NCI-H1105 (cell line): ENCODE measurements at places on chromosomes 3 and 15.

DNA sequence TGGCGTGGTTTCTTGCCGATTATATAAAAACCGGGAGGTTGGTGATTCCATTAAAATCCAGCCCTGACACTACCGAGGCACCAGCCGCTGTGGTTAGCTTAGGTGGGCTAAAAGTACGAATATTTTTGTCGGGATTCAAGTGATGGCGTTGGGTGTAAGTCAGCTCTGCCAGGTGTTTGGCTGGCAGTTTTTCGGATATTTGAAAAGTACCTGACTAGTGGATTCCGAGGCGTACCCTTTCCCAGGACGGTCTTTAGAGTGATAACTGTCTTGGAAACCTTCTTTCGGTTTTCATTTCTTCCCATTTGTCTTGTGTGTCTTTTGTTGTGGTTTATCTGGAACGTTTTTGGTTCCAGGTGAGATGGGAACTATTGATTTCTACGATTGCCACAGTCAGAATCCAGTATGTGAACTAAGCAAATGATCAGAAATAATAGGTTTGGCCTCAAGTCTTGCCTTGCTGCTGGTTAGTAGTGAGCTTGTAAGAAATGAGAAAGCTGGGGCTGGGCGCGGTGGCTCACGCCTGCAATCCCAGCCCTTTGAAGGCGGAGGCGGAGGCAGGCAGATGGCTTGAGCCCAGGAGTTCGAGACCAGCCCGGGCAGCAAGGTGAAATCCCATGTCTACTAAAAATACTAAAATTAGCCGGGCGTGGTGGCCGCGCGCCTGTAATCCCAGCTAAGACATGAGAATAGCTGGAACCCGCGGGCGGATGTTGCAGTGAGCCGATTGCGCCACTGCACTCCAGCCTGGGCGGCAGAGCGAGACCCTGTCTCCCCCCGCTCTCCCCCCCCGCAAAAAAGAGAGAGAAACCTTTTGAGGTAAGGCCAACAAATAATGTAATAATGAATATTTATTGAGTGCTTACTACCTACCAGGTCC is 1.4 kb downstream of the FYTTD1 start:
- DNase-seq = no peak

GRCh38 chr3:196055683-196056270 is 26.1 kb downstream of the TFRC start:
- no peak for DNase-seq

DNA sequence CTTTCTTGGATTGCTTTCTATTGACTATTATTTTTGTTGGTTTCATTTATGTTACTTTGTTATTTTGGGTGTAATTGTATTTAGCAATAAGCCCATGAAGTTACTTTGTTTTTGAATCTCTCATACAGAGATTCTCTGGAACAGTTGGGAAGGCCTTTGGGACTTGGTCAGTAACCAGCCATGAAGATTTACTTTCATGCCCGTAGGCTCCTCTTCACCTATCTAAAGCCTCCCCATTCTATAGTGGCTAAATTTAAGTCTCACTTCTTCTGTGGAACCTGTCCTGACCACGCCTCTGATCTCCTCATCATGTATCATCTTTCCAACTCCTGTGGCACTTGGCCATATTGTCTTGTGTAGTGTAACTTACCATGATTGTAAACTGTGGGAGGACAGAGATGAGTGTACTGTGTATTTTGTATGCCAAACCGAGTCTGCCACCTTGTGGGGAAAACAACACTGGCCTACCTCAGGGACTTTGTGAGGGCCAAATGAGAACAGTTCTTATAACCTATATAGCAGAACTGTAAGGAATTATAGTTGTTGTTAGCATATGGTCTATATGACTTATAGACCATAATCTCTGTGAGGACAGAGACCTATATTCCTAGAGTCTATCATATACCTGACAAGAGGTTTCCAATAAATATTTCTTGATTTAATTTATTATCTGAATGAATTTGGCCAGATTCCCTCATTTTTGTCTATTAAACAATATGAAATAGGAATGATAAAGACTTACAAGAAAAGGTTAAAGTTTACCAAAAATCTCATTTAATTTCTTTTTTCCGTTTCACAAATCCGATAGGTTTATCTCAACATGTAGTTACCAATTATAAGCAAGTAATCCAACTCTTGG is 75.0 kb downstream of the STARD9 start:
- DNase-seq = no peak

GRCh38 chr3:42491881-42492507 is 10.4 kb upstream of the VIPR1 start:
- DNase-seq = no peak

GRCh38 chr3:25479727-25480010 is 51.6 kb downstream of the RARB start:
- no peak for DNase-seq

DNA sequence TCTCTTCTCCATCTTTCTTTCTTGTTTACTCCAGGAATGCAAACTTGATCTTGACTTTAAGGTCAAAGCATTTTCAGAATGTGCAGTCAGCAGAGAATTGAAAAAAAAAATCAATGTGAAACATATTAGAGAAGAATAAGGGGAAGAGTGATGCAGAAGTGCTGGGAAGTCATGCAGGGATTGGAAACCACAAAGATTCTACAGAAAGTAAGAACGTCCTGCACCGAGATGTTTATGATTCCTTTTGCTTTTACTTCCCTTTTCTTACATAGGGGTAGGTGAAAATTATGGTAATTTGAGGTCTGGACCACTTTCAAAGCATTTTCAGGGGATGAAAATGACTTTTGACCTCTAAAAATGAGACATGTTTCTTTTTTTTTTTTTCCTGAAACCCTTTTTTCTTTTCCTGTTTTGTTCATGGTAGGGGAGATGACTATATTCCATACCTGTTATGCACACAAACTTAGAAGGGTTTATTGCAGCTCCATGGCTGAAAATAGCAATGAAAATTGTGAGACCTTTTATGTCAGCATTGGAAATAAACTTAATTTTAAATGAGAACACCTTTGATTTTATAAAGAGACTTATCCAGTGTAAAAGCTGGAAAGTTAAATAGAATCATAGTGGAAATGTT is 623.5 kb upstream of the TBL1XR1 start:
- no peak for DNase-seq

DNA sequence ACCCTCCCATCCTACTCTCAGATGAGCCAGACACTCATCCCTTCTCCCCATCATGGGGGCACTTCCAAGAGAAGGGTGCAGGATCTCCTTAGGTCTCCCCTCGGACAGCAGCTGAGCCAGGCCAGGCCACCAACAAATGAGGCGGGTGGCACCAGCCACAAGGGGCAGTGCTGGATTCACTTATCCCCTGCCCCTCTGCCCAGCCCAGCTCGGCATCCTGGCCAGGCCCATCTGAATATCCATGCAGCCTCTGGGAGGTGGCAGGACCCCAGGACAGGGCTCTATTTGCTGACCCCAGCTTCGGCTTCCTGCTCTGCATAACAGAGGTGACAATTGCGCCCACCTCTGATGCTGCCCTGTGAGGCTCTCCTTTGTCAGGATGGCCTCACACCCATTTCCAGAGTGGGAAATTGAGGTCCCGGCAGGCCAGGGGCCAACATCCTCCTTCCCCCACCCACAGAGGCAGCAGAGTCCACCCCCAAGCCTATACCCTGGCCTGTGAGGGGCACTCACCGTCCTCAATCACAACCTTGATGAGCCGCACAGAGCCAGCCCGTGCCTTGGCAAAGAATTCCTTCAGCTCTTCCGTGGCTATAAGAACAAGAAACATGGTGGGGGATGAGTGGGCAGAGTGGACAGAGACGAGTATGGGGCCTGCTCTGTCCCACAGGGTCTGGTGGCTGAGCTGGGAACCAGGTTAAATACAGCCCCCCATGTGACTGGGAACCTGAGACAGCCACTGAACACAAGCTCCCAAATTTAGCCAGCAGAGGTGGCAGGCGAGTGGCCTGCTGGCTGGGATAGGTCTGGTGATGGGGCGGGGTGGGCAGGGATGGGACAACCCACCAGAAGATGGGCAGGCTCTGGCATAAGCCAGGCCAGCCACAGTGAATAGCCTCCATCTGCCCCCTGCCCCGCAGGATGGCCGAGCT is 4.2 kb downstream of the TWF2 start:
- DNase-seq = no peak

GRCh38 chr3:50321336-50322114 is 1.0 kb downstream of the HYAL2 start:
- peak; percentile 79 for DNase-seq

- no peak for DNase-seq
These were observed 55.7 kb downstream of the PXYLP1 start for GRCh38 chr3:141287326-141287725.

DNA sequence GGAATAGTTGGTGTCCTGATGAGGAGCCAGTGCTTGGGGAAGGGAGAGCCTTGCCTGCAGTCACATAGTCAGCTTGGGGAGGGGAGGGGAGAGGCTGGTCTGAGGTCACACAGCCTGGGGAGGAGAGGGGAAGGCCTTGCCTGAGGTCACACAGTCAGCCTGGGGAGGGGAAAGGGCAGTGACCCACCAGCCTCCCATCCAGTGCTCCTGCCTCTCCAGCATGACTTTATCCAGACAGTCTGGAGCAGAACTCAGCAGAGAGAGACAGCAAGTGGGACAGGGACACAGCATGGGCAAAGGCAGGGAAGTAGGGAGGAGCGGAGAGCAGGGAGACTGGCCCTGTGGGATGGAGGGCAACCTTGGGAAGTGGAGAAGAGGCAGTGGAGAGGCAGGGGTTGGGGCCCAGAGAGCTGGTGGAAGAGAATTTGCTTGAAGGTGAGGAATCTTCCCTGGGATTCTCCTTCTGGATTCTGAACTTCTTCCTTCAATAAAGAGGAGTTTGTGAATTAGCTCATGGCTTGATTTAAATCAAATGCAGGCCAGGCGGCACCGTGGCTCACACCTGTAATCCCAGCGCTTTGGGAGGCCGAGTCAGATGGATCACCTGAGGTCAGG is 64.5 kb downstream of the CORO2B start:
- no peak for DNase-seq

GRCh38 chr3:68088216-68088615 is 433.8 kb upstream of the SUCLG2 start:
- peak; percentile 2 for DNase-seq

DNA sequence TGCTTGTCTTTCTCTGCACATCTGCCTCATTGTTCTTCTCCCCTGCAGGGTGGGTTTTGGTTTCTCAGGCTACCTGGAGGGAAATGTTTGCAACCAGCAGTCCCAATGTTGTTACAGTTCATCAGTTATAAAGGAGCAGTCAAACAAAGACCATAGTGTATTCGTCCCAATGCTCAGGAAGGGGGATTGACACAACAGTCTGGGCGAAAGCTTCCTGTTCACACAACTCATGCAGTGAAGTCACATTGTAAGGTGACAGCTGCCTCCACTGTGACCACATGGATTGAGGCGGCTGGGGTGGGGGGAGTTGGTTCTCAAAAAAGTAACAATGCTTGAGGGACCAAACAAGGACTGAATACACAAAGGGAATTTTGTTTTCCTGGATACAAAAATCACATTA is 28.8 kb upstream of the TF start:
- no peak for DNase-seq

DNA sequence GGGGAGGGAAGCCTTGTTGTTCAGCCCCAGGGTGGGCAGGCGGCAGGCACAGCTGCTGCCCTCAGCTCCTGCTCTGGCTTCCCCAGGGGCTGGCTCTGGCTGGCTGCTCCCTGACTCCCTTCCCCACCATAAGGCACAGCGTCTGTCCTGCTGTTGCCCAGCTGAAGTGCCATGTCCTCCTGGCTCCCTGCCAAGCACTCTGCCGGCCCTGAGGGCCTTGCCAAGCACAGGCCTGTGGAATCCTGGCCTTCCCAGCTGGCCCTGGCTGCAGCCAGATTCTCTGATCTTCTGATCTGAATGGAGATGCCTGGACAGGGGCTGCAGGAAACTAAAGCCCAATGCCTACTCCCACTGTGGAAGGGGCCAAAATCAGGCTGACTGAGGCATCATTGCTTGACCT is 1.1 kb downstream of the IQCF6 start:
- DNase-seq = peak; percentile 2

GRCh38 chr3:71056327-71056726 is 527.2 kb downstream of the FOXP1 start:
- DNase-seq = no peak

- no peak for DNase-seq
These were observed 23.3 kb downstream of the LARP6 start for GRCh38 chr15:70830615-70831014.

DNA sequence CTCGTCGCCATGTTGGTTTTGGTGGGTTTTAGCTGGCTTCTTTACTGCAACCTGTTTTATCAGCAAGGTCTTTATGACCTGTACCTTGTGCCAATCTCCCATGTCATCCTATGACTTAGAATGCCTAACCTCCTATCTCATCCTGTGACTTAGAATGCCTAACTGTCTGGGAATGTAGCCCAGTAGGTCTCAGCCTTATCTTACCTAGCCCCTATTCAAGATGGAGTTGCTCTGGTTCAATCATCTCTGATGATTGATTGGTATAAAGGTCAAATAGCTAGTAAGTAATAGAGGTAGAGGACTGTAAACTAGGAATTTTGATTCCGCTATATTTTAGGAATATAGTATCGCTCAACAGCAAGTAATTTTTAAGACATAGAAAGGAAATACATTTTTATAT is 1.3 kb upstream of the ACKR2 start:
- no peak for DNase-seq

DNA sequence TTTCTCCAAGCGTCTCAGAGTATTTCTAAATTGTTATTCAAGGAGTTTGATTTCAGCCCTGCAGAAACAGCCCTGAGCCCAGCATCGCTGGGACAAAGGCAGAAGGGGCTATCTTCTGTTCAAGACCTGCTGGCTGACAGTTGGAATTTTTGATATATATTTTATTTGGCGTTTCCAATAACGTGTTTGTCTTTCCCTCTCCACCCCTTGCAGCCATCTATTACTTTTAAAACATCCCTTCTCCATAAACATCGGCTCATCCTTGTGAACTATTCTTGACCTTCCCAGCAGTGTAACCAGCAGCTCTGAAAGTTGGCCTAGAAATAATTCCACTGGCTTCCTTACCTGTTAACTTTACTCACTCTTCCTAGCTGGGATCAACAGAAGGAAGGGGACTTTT is 5.5 kb upstream of the MEIS2 start:
- no peak for DNase-seq

DNA sequence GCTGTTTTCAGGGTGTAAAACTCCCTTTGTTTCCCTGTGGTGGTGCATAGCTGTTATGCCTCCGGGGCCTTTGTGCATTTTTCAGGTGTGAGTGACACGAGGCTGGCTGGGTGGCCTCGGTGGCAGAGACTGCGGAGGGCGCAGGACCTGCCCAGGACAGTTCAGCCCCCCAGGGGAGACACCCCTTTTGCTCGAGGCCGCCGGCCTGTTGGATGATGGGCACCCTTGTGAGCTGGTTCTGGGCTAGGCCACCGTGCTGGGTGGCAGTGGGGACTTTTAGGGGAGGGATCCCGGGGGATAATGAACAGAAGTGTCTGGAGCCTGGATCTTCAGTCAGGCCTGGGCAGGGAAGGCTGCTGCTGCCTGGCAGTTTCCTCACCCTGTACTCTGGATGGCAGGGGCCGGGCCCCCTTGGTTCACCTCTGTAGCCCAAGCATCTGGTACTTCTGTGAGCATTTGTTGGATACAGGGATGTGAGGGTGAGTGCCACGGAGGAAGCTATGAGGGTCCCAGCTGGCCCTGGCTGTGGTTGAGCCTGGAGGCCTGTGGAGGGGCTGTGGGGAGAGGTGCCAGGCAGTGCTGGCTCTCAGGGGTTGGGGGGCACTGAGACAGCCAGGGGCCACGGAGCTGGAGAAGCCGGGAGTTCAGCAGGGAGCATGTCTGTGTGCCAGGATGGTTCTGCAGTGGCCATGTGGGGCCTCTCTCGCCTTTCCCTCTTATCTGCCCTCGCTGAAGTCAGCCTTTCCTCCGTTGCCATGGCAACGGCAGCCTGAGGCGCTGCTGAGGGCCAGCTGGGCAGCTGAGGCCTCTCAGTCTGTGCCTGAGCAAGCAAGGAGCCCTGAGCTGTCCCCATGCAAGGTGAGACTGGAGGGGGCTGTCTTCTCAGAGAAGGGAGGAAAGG is 49.0 kb downstream of the KY start:
- peak; percentile 68 for DNase-seq

GRCh38 chr15:60541481-60542299 is 62.7 kb upstream of the ICE2 start:
- DNase-seq = no peak
